IPS DF 6.9 (cell line): ENCODE measurements at places on chromosomes 5 and 9.

GRCh38 chr9:33315371-33315770 lies 25.1 kb downstream of the NFX1 start:
- no peak for DNase-seq

DNA sequence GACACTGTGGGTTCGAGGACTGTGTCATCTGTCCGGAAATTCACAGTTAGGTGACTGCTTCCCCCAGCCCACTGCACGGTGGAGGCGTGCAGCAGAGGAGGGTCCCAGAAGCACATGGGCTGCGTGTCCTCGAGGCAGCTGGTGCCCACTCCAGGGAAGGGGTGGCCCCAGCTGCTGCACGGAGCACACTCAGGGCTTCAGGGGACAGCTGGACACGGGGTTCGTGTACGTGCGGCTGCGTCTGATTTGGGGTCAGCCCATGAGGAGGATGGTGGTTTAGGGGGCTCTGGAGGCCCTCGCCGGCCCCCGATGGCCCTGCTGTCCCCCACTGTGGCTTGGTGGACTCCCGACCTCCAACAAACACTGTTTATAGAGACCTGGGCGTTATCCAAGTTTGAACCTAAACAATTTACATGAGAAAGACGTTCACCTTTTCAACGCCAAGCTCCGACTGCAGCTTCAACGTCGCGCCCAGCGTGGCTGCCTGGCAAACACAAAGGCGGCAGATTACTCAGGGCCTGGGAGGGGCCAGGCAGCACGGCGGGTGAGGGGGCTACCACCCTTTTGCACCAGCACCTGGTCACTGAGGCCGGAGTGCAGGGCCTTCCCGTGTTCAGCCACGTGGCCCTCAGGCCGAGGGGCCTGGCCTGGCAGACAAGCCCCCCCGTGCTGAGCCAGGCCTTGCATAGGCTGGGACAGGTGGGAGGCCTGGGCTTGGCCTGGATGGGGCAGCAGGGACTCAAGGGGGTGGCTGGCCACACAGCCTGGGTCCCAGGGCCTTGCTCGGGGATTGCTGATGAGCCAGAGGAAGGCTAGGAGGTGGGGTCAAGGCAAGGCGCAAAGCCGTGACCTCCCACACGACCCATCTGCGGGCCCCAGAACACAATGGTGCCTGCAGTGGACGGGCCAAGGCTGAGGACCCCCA lies 55.2 kb downstream of the EXD3 start:
- DNase-seq = no peak

DNA sequence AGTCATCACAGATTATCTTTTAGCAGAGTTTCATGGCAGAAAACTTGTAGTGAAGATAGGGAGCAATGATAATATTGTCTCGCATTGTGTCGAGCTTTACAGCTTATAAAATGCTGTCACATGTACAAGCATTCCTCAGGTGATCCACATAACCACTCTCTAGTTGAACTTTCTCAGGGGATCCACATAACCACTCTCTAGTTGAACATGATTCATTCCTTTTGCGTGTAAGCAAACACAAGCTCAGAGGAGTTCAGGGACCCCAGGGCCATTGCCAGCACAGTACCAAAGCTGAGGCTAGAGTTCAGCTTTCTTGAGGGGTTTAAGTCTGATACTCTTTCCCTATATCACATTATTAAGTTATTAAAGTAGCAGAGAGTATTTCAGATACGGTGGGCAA lies 86.7 kb downstream of the CDH6 start:
- DNase-seq = no peak

DNA sequence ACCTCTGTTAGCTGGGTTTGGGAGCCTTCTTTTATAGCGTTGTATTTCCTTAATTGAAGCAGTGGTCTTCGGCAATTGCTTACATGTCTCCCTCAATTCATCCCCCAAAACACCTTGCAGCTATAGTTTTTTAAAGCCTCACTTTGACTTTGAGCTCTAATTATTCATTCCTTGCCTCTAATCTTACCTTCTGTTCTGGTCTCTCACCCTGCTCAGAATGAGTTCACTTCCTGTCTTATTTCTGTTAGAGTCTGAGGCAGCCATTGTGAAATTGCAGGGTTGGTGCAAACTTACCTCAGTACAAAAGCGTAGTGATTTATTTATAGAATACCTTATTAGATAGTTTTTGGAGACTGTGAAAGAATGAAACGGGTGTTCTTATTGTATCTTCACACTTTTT lies 35.0 kb downstream of the AOPEP start:
- no peak for DNase-seq

DNA sequence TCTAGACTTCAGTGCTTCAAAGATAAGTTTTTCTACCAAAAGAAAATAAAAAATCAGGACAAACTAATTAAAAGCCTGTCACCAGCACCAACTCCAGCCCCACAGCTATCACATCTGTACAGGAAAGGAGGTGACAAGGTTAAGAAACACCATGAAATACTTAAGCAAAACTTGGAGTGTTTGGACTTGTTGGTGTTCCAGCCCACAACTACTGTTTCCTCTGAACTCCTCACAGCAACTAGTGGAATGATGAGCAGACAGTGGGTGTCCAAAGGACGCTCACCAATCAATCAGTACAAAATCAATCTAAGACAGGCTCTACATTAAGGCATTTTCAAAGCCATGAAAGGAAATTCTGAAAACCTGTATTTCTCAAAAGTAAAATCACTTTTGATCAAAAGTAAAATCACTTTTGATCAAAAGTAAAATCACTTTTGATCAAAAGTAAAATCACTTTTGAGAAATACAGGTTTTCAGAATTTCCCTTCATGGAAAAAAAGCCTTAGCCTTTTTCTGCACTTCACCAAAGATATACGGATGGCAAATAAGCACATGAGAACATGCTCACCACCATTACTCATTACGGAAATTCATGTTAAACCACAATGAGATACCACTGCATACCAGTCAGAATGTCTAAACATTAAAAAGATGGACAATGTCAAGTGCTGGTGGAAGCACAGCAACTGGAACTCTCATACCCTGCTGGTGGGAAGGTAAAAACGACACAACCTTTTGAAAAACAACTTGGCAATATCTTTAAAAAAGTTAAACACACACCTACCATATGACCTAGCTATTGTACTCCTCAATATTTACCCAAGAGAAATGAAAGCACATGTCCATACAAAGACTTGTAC lies 79.7 kb downstream of the MED27 start:
- no peak for DNase-seq

- DNase-seq = no peak
These were observed 69.7 kb downstream of the CARTPT start for GRCh38 chr5:71788794-71789193.

DNA sequence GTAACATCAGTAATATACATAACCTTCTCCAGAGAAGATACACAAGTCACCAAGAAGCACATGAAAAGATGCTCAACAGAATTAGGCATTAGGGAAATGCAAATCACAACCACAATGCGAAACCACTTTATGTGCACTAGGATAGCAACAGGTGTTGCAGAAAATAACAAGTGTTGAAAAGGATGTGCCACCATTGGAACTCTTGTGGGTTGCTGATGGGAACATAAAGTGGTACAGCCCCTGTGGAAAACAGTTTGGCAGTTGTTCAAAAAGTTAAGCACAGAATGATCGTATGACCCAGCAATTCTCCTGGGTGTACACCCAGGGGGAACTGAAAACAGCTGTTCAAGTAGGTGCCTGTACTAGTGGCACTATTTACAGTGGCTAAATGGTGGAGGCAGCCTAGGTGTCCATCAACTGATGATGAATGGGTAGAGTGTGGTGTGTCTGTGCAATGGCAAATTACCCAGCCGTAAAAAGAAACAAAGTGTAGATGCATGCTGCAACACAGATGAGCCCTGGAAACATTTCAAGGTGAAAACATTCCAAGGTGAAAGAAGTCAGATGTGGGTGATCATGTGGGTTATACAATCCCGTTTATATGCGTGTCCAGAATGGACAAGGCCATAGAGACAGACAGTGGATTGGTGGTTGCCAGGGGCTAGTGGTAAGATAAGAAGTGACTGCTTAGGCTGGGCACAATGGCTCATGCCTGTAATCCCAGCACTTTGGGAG lies 27.2 kb downstream of the CCDC69 start:
- no peak for DNase-seq

GRCh38 chr9:70534061-70534460 lies 119.6 kb upstream of the KLF9 start:
- no peak for DNase-seq

DNA sequence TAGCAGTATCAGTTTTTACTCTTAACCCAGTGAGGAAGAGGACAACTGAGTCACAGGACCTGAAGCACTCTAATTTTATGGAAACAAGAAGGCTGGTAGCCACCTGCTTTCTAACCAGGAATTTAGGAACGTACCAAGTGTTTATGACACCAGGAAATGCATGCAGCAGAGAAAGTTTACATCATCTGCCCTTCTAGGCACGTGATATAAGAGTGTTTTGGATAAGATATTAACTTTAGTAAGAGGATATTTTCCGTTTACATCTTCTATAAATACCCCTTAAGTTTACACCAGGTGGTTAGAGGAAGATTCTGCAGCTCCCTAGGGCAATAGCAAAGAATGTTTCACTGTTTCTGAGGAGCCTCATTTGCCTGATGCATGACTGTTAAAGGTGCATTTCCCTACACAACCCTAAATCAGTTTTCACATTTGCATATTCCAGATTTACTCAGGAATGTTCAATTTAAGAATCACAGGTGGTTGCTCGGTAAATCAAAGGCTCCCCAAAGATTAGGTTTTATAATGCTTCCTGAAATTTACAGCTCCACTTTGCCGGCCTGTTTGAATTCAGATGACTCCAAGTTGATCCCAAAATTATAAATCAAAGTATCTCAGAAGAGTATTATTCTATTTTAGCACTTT lies 1.8 kb downstream of the TSC1 start:
- DNase-seq = no peak

- DNase-seq = no peak
These were observed 339.4 kb downstream of the KDM4C start for GRCh38 chr9:7097040-7097715.

DNA sequence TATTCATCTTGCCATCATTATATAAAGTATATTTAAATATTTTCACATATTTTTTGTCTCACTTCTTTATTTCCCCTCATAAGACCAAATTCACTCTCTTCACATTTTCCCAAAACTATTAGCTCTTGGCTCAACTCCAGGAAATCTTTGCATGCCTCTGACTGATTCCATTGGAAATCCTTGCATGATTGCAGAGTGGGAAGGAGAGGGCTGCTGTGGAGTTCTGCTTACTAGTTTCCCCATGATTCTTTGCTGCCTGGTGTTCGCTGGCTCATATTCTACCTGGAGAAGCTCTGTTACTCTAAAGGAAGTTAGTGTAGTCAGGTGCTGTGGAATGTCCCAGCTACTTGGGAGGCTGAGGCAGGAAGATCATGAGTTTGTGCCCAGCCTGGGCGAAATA lies 41.9 kb downstream of the LIX1 start:
- DNase-seq = no peak

DNA sequence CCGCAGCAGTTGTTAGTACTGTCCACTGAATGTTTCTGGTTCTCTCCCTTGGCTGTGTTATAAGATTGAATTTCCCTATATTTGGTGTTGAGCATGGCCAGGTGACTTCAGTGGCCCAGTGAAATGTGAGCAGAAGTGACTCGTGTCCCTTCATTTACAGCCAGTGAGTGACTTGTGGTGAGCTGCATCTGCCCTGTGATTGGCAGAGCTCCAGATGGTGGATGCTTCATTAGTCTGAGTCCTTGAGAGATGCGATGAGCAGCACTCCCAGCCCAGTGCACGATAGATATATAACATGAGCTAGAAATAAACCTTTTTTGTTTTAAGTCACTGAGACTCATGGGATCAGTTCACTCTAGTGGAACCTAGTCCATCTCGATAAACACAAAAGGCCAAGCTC lies 19.3 kb downstream of the PCSK5 start:
- no peak for DNase-seq

DNA sequence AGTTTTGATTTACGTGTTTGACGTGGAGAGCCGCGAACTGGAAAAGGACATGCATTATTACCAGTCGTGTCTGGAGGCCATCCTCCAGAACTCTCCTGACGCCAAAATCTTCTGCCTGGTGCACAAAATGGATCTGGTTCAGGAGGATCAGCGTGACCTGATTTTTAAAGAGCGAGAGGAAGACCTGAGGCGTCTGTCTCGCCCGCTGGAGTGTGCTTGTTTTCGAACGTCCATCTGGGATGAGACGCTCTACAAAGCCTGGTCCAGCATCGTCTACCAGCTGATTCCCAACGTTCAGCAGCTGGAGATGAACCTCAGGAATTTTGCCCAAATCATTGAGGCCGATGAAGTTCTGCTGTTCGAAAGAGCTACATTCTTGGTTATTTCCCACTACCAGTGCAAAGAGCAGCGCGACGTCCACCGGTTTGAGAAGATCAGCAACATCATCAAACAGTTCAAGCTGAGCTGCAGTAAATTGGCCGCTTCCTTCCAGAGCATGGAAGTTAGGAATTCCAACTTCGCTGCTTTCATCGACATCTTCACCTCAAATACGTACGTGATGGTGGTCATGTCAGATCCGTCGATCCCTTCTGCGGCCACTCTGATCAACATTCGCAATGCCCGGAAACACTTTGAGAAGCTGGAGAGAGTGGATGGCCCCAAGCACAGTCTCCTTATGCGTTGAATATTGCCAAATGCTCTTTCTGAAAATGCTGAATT lies 850 bp downstream of the RRAGA start:
- no peak for DNase-seq

DNA sequence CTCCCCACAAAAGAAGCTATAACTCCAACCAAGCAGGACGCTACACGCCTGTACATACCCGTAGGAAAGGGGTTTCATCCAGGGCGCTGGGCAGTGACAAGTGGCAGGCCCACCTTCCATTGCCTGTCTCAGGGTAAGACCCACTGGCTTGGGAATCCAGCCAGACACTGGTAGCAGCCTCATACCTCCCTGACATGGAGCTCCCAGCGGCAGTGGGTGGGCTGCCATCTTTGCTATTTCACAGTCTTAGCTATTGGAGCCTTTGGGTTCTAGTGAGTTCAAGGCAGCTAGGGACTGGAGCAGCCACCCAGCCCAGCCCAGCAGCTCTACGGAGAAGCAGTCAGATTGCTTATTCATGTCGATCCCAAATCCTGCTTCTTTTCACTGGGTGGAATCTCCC lies 3.4 kb upstream of the IFNA10 start:
- DNase-seq = no peak
